ENCODE measurements at places on chromosomes 13 and 19. TPM values are rescaled to one million over a fixed set of nuclear protein-coding genes. Genes with fewer than 3 reads are reported as not detected.

The POLRMT gene
- 26.3 TPM for total RNA-seq

The ANGPTL8 gene
- not detected for total RNA-seq

The MICOS13 gene
- total RNA-seq: 92.8 TPM

The ERVV-1 gene
- total RNA-seq: not detected

The ARID3A gene
- 7.3 TPM for total RNA-seq

The DAND5 gene
- total RNA-seq: 1.8 TPM

The LRG1 gene
- 52.5 TPM for total RNA-seq

The POLD1 gene
- 59.0 TPM for total RNA-seq

The C19orf12 gene
- total RNA-seq: 30.1 TPM

The CGB5 gene
- not detected for total RNA-seq

The TUBA3C gene
- total RNA-seq: not detected

The OR7A5 gene
- total RNA-seq: not detected

The ZNF99 gene
- not detected for total RNA-seq

The BRME1 gene
- total RNA-seq: not detected

The IGSF23 gene
- not detected for total RNA-seq

The LENG9 gene
- total RNA-seq: 2.2 TPM

The GRIK5 gene
- 6.2 TPM for total RNA-seq

The PRR19 gene
- total RNA-seq: 0.78 TPM

The CHAMP1 gene
- 7.3 TPM for total RNA-seq

The RFXAP gene
- total RNA-seq: 1.3 TPM

The IRGQ gene
- 34.1 TPM for total RNA-seq

The MAP4K1 gene
- 1.4 TPM for total RNA-seq

The FFAR1 gene
- total RNA-seq: not detected

The CACNA1A gene
- 0.28 TPM for total RNA-seq

The ZNF480 gene
- total RNA-seq: 10.0 TPM

The PBX4 gene
- total RNA-seq: not detected

The NANOS3 gene
- total RNA-seq: not detected

The PEAK3 gene
- 1.6 TPM for total RNA-seq

The TIMM50 gene
- 69.4 TPM for total RNA-seq

All from adrenal gland (tissue), 19 donors.